ENCODE measurements at places on chromosomes 11 and 22.

- no peak for DNase-seq
These were observed 262.1 kb downstream of the DDX10 start for GRCh38 chr11:108926841-108927577.

- DNase-seq: no peak
These were observed 57.1 kb downstream of the FAM181B start for GRCh38 chr11:82676483-82677094.

GRCh38 chr11:102267609-102268008, 49.7 kb upstream of the BIRC3 start:
- DNase-seq: no peak

GRCh38 chr11:12540075-12540680, 134.0 kb upstream of the TEAD1 start:
- no peak for DNase-seq

DNA sequence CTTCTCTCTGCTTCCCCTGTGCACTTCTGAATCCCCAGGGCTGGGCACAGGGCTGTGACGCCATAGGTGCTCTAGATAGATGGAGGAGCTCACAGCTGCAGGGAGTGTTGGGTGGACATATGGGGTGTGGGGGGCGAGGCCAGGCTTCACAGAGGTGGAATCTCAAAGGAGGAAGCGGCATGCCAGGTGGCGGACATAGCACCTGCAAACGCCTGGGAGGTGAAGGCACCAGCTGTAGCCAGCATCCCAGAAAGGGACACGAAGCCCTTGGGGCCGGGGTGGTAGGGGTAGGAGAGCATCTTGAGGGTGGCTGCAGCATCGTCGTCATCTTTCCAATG, 14.6 kb upstream of the KCNQ1OT1 start:
- DNase-seq: no peak

DNA sequence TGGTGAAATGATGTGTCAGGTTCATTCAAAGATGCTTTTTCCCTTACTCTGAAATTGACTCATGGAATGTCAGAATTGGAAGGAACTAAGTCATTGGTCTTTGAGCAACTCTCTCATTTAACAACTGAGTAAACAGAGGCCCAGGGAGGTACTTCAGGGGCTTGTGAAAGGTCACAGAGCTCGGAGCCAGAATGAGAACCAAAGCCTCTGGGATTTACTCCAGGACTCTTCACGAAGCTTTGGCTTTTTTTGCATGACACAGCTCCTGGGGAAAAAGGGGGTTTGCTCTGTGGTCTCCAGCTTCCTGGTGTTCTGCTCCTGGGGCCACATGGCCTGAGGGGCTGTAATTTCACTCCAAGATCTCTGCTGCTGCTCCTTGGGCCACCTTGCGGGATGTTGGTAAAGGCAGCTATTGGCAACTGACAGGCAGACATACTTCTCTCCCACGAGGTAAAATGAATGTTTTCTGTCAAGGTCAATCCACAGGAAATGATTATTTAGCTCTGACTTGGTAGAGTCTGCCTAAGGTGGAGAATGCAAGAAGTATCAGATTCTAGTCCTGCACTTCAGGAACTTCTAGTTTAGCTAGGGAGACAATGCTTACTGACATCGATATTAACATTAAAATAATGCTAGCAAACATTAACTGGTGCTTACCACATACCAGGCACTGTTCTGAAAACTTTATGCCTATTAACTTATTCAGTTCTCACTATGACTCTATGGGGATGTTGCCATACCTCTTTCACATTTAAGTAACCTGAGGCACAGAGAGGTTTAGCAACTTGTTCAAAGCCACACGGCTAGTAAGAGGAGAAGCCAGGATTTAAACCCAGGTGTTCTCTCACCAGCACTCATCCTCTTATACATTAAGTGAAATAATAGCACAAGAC, 16.1 kb downstream of the PKNOX2 start:
- no peak for DNase-seq

DNA sequence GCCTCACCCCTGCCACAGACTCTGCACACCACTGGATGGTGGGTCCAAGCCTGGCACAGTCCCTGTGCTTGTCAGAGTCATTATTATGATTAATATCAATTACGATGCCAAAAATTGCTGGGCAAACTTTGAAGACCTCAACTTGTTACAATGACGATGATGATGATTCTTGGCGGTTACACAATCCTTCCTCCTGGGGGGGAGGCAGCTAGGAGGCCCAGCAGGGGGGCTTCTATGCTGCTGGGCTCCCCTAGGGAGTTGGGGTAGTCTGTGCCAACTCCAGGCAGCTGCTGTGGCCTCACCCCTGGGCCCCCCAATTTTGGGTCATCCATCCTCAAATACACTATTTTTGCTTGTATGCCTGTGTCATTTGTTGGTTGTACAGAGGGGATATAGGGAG, 12.0 kb downstream of the SLC35E4 start:
- no peak for DNase-seq

DNA sequence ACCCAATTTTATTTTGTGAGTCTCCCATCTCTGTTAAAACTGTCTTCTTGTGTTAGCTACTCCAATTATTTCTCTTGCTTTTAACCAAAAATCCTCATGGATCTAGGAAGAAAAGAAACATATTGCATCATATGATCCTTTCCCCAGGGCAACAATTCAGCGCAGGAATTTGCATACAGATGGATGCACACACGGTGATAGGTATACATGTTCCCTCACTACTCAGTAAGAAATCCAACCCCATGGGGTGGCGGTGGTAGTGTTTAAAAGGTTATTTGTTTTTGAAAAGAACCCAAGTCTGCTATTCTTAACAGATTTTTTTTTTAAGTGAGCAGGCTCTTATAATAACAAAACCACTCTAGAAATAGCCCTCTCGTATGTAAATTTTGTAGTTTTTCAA, 4.2 kb upstream of the SYN3 start:
- no peak for DNase-seq
